ENCODE measurements at places on chromosomes 7 and 10.

DNA sequence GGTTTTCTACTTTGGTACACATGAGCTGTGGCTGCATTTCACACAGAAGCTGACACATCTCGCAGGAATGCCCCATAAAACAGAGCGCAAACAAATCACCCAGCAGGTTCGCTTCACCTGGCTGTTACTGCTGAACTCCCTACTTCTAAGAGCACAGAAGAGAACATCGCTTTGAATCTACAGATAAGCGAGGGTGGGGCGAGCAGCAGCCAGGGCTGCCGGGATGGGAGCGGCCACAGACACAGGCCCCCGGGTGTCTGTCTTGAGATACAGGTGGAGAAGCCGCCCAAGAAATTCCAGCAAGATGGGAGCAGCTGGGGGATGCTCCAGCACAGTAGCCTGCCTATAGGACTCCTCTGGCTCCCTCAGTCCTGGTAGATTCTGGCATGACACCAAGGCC is 27.4 kb downstream of the OGDHL start:
- no peak for DNase-seq

- DNase-seq: no peak
Observed at GRCh38 chr10:110751850-110752249, 107.7 kb downstream of the RBM20 start.

GRCh38 chr10:58840840-58841435 is 328.3 kb downstream of the BICC1 start:
- no peak for DNase-seq

GRCh38 chr7:124811341-124811740 is 45.7 kb upstream of the GPR37 start:
- no peak for DNase-seq

- DNase-seq: no peak
Observed at GRCh38 chr10:110380293-110380692, 75.6 kb upstream of the SMNDC1 start.
